AG10803 (cell line): ENCODE measurements at places on chromosomes 2 and 18.
A peak's percentile ranks its signal among the peaks of the same experiment; 100 is the strongest.

DNA sequence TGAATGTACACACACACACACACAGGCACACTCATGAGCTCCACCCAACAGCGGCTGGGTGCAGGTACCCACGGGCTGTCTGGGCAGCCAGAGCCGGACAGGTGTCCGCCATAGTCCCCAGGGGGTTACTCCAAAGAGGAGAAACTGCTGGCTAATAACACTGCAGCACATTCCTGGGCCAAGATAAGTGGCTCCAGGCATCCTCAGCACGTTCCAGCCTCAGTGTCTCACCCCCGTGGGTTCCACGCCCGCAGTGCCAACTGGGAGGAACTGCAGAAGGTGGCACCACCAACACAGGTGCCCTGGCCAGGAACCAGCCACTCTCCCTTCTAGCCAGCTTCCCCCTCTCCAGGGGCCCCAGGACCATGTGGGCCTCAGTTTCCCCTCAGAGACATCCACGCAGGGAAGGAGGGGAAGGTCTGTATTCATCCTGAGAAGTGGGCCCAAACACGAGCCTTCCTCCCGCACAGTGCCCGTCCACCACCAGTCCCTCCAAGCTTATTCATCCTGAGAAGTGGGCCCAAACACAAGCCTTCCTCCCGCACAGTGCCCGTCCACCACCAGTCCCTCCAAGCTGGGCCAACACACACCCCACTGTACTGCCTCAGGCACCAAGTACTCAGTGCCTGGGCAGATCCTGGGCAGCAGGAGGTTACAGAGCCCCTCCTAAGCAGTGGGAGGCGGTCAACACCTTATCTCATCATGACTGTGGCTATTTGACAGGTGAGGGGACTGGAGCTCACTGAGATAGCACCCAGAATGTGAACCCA, 47.6 kb downstream of the TNS1 start:
- no peak for DNase-seq

- peak; percentile 69 for DNase-seq
Observed at GRCh38 chr2:15638720-15639119, 47.1 kb downstream of the DDX1 start.

- no peak for DNase-seq
Observed at GRCh38 chr2:182951948-182952663, 85.7 kb upstream of the FRZB start.

DNA sequence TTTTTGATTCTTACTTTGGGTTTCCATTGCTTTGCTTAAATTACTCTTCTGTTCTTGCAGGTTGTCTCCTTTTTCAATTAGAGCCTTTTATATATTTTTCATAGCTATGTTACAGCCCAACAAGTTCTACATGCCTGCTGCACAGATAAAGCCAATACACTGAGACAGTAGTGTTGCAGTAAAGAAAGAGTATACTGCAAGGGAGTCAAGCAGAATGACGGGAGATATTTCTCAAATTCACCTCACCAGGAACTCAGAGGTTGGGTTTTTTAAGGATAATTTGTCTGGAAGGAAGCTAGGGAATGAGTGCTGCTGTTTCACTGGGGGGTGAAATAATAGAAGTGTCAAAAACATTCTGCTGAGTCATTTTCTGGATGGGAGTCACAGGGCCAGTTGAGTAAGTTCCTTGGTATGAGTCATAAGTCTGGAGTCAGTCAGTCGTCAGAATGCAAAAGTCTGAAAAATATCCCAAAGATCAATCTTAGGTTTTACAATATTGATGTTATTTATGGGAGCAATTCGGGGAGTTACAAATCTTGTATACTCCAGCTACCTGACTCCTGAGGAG, 193.0 kb upstream of the RGPD4 start:
- peak; percentile 85 for DNase-seq

DNA sequence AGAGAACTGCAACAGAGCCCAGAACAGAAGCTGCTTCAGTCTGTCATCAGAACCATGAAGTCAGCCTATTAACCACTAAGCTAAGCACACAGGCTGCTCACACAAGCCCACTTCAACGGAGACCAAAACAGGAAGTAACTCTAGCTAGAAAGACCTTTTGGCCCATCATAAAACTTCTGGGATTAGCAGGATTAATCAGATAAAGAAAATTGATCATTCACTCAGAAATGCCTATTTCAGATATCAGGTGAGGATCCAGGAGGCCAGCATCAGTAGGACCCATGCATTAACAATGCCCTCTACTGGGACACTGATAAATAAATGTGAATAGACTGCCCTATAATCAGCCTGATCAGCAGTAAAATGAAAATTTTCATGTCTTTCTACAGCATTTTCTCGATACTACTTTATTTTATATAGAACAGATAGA, 101.4 kb downstream of the WDPCP start:
- no peak for DNase-seq

DNA sequence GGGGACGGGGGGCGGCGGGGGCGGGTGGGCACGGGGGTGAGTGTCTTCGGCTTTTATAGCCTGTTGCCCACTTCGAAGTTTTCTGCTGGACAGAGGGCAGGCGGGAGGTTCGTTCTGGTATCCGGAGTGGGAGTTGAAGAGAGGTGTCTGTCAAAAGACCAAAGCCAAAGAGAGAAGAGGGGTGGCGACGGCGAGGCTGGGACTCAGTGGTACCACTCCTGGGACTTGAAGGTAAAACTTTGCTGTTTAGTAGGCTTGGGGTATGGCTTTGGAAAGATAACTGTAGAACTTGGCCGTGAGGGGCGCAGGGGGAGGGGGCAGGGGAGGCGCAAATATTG, 215.8 kb upstream of the DTNA start:
- no peak for DNase-seq

GRCh38 chr2:32849456-32850194, 97.1 kb upstream of the LTBP1 start:
- DNase-seq: no peak

- DNase-seq: no peak
Observed at GRCh38 chr2:172969609-172970008, 106.0 kb upstream of the MAP3K20 start.

DNA sequence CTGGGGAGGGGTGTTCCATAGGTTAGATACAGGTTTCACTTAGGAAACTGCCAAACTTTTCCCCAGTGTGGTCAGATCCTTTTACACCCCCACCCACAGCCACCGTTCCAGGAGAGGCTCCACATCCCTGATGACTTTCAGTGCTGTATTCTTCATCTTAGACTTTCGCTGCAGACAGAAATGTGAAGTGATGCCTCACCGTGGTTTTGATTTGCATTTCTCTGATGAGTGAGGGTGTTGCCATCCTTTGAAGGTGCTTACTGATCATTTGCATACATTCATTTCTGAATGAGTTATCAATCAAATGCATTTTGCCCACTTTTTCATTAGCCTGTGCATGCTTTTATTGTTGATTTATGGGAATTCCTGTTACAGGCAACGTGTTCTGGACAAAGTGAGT, 14.9 kb downstream of the COPS9 start:
- no peak for DNase-seq

- DNase-seq: no peak
Observed at GRCh38 chr2:28055325-28055970, 164.9 kb downstream of the BABAM2 start.

DNA sequence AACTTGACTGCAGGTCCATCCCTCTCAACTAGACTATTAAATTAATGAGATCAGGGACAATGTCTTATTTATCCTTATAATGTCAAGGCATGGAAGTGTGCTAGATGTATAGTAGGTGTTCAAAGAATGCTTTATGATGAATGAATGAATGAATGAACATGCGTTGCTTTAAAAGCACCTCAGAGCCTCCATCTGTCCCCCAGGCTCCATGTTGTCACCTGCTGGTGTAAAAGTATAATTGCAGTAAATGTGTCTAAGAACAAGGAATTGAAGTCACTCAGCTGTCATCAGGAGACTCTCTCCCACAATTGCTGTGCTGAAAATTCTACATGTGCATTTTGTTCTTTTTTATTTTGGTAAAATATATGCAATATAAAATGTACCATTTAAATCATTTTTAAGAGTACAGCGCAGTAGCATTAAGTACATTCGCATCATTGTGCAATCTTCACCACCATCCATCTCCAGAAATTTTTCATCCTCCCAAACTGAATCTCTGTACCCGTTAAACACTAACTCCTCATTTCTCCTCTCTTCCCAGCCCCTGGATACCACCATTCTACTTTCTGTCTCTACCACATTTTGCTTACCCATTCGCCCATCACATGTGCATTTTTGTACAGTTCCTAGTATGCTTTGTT, 52.6 kb downstream of the GNAL start:
- no peak for DNase-seq

DNA sequence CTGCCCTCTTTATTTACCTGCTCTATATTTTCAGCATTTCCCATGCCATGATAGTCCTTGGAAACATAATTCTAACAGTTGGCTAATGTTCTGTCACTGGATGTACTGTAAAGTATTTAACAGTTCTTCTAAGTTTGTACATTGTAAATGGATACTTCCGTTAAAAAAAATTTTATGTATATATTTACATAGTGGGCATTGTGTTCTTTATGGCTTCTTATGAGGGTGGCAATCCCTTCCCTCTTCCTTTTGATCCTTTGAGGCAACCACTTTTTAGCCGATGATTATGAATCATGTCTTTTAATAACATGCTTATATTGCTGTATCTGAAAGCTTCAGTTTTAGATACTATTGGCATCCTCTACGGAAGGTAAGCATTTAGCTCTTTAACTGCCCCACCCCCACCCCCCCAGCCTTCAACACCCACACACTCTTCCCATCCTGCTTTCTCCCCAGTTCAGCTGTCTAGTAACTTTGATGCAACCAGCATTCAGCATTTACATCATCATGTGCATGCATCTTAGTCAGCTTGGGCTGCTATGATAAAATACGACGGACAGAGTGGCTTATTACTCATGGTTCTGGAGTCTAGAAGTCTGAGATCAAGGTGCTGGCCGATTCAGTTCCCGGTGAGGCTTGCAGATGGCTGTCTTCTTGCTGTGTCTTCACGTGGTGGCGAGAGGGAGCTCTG, 21.0 kb upstream of the EDAR start:
- DNase-seq: peak; percentile 28

GRCh38 chr18:350953-351572, 83.2 kb upstream of the THOC1 start:
- DNase-seq: no peak

DNA sequence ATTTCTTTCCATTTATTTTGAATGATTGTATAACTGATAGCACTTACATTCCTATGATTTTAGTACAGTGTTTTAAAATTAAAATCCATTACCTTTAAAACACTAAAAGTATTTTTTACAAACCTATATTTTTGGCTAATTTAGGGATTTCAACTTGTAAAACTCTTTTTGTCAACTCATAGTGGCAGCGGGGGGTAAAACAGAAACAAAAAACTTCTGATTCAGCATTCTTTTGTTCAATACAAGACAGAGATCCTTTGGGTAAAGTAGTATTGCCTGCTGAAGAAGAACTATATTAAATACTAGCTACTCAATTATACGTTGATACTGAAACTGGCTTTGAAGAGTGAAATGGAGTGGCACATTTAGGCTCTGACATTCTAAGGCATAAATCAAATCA, 437.4 kb upstream of the CDH19 start:
- no peak for DNase-seq

GRCh38 chr2:45312275-45312674, 298.8 kb downstream of the SRBD1 start:
- no peak for DNase-seq

DNA sequence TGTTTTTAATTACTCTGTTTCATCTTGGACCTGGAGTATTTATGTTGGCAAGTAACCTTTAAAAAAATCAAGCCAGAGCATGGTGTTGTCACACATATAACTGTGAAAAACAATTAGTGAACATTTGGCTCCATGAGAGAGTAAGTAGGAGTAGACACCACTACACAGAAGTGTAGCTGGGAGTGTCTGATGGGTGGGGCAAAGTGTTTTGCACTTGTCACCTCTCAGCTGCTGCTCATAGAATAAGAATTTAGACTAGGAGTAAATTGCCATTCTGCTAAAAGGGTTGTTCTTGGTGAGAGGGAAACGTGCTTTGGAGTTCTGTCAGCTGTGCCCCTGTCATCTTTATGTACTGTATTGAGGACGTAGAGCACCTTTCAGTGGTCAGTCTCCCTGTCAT, 114.5 kb downstream of the TTC27 start:
- no peak for DNase-seq

GRCh38 chr2:232795920-232796319, 19.6 kb upstream of the KCNJ13 start:
- peak; percentile 78 for DNase-seq

DNA sequence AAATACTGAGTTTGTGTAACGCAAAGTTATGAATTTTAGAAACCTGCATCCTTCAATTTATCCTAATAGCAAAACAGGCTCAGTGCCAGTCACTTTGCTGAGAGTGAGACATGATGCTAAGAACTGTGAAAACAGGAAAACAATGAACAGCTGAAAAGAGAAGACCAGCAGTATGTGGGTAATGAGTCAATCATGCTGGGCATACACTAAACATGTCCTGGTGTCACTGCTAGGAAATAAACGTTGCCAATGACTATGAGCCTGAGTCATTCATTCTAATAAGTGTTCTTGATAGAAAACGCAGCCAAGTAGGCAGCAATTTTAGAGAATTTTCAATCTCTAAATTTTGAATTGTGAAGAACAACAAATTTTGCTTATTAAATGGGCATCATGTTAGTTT, 237.3 kb downstream of the GALR1 start:
- DNase-seq: no peak

- DNase-seq: peak; percentile 28
Observed at GRCh38 chr2:223837287-223838061, at the start of gene AP1S3. Gene AP1S3 (minus strand): TSS chr2:223837582. CDS start chr2:223837450, 132 bp downstream.

- DNase-seq: no peak
Observed at GRCh38 chr2:158934170-158934569, 34.3 kb upstream of the TANC1 start.

DNA sequence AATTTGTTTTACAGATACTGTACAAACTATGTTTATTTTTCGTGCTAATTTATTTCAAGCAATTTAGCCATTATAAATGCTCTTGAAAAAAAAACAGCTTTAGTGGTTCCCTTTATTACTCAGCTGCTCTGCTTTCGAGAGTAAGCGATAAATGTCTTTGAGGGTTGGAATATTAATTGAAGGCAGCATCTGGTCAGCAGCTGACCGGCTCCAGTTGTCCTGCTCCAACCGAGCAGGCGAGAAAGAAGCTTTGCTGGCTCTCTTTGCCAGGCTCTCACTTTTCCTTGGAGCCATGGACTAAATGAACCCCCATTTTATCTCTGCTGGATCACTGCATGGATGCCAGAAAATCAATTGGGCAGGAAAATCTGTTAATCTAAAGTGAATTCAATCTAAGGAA, 147.4 kb downstream of the LNPK start:
- DNase-seq: peak; percentile 73

DNA sequence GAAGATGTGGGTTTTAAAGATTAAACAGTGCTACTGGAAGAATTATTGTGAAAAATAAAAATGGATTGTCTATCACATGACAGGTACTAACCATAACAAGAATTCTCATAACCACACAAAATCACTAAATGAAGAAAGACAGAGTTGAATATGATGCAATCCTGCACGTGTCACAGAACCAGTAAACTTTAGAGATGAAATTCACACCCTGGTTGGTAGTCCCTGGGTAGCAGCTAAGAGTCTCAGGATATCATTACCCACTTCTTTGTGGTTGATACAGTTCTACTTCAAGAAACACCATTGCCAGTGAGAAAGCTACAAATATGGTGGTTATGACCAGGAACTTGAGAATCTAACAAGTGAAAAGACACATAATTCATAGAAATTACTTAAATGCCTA, 450.2 kb downstream of the ERBB4 start:
- DNase-seq: no peak

- DNase-seq: no peak
Observed at GRCh38 chr2:157197848-157198247, 59.7 kb upstream of the GALNT5 start.

- no peak for DNase-seq
Observed at GRCh38 chr2:9258953-9259399, 52.4 kb downstream of the ASAP2 start.
